GF-D8 (cell line): ENCODE measurements at places on chromosomes 3 and 15.

- DNase-seq = no peak
Observed at GRCh38 chr3:182331341-182331740, 462.0 kb upstream of the ATP11B start.

GRCh38 chr3:62134061-62134496 lies 239.3 kb downstream of the FEZF2 start:
- peak; percentile 52 for DNase-seq

- DNase-seq = no peak
Observed at GRCh38 chr3:129587566-129588210, 18.8 kb downstream of the PLXND1 start.

DNA sequence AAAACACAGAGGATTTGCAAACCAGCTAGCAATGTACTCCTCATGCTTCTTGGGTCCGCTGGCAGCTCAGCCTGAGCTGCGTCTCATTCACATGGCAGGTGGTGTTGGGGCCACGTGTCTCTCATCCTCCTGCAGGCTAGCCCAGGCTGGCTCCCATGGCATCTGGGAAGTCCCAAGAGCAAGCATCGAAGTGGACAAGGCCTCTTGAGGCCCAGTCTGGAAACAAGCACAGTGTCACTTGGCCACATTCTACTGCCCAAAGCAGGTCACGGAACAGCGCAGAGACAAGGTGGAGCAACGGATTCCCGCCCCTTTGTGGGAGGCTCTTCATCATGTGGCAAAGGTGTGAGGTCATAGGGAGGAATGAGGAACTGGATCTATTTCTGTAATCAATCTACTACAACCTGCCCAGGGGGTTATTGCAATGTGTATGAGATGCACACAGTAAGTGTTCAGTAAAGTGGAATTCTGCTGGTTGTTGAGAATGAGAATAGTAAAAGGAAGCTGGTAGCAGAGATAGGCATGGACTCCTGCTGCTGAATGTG lies 128.3 kb downstream of the TPRA1 start:
- no peak for DNase-seq

GRCh38 chr3:30024466-30024865 lies 581.9 kb upstream of the TGFBR2 start:
- DNase-seq = no peak

- no peak for DNase-seq
Observed at GRCh38 chr3:126064627-126065258, 19.2 kb downstream of the SLC41A3 start.

DNA sequence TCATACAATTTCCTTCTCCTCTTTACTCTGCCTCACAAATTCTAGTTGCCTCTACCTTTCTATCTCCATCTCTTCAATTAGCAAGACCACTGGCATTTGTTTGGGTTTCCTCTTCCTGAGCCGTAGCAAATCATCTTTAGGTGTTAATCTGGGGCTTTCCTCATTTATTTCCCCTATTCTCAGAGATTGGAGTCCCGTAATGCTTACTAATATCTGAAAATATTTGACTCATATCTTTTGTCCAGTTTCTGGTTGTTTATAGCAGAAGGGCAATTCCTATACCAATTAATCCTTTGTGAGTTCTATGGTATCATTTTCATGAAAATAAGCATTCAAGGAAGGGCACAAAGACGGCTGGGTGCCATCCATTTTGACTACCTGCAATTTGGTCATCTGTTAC lies 103.7 kb downstream of the NR2E3 start:
- no peak for DNase-seq

- no peak for DNase-seq
Observed at GRCh38 chr3:197338586-197338985, 40.2 kb upstream of the DLG1 start.

- DNase-seq = no peak
Observed at GRCh38 chr3:15356176-15356575, 23.8 kb upstream of the SH3BP5 start.

GRCh38 chr3:141343865-141344271 lies 24.4 kb upstream of the ZBTB38 start:
- DNase-seq = no peak

DNA sequence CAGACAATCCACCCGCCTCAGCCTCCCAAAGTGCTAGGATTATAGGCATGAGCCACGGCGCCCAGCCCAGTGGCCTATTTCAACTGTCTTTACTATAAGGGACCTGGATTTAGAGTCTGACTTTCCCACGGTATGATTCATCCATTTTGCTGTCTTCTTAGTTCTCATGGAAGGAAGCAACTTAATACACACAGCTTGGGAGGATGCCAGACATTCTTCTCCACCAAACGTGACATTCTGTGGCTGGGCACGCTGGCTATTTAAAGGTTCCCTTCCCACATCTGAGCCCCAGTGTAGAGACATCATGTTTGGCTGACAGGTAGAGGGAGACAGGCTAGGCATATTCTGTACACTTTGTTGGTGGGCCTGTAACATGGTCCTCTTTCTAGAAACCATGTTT lies 26.2 kb downstream of the FAM43A start:
- no peak for DNase-seq

DNA sequence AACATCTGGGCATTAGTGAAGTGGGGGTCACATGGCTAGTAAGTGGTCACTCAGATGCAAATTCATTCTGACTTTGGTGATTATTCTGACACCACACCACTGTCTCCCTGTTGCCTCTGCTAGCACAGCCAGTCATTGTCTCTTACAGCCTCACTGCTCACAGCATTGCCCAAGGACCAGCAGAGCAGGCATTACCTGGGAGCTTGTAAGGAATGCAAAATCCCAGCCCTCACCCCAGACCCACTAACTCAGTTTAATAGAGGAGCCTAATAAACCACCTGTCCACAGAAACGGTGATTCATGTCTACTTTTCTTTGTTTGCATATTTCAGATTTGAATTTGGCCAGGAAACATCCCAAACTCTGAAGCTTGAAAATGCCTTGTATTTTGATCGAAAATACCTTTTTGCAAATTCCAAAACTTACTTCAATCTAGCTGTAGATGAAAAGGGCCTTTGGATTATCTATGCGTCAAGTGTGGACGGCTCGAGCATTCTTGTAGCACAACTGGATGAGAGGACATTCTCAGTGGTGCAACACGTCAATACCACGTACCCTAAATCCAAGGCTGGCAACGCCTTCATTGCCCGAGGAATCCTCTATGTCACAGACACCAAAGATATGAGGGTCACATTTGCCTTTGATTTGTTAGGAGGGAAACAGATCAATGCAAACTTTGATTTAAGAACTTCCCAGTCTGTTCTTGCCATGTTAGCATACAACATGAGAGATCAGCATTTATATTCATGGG lies 62.7 kb downstream of the GLDN start:
- no peak for DNase-seq

DNA sequence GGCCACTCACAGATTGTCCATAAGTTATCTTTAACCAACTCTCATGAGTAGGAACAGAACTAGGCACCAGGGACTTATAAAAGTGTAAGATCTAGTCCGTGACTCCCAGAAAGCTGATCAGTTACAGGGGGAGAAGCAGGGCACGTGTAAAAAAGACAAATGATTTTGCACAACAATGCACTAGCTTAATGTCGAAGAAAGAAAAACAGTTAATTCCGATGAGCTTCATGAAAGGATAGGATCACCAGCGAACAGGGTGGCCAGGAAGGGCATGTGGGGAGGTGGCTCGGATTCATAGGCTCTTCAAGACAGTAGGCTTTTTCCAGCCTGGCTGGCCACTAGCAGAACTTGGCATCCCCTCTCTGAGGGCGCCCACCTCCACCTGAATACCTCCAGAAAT lies 90.0 kb downstream of the IL5RA start:
- no peak for DNase-seq

- no peak for DNase-seq
Observed at GRCh38 chr3:278300-279064, 81.9 kb downstream of the CHL1 start.

GRCh38 chr3:129585949-129586657 lies 20.4 kb downstream of the PLXND1 start:
- DNase-seq = no peak

GRCh38 chr15:83200162-83200561 lies 7.5 kb downstream of the HDGFL3 start:
- DNase-seq = no peak

DNA sequence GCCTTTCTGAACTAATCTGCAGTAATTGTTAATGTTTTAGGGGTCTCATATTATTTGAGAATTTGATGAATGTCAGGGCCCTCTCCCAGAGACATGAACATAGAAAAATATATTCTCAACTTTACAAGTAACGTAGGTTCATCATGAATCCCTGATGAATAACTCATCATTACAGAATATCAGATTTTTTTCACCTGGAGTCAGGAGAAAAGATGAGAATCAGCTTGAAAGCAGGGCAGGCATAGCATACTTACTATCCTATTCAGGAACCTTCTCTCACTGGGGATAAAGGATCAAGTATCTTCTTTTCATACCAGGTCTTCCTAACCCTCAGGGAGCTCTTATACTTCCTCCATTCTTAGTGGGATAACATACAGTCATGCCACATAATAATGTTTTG lies 552.6 kb upstream of the TBL1XR1 start:
- DNase-seq = no peak

DNA sequence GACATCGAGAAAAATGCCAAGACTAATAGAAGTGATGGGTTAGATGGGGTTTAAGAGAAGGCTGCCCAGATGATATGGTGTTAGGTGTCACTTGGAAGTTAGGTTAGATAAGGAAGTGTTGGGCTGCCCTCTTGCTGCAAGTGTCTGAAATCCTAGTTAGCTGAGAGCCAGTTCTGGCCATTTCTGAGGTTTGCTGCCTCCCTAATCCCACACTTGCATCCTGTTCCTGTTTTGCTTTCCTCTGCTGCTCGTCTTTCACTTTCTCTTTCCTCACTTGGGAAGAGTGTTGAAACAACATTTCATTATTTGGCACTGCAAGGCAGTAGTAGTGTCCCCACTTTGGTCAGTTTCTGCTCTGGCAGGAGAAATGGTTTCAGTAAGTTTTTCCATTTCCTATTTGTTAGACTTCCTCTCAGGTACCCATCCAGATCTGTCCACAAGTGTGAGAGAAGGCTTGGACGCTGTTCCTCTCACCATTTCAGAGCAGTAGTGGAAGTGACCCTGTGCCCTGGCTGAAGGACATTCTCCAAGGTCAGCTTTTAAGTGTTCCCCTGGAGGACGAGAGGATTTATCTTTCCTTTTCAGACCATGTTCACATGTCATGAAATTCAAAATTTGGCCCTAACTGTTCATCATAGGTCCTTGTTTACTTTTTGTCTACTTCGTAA lies 93.3 kb downstream of the ADAMTSL3 start:
- DNase-seq = no peak

- DNase-seq = no peak
Observed at GRCh38 chr3:52763466-52763865, 7.3 kb downstream of the NEK4 start.

DNA sequence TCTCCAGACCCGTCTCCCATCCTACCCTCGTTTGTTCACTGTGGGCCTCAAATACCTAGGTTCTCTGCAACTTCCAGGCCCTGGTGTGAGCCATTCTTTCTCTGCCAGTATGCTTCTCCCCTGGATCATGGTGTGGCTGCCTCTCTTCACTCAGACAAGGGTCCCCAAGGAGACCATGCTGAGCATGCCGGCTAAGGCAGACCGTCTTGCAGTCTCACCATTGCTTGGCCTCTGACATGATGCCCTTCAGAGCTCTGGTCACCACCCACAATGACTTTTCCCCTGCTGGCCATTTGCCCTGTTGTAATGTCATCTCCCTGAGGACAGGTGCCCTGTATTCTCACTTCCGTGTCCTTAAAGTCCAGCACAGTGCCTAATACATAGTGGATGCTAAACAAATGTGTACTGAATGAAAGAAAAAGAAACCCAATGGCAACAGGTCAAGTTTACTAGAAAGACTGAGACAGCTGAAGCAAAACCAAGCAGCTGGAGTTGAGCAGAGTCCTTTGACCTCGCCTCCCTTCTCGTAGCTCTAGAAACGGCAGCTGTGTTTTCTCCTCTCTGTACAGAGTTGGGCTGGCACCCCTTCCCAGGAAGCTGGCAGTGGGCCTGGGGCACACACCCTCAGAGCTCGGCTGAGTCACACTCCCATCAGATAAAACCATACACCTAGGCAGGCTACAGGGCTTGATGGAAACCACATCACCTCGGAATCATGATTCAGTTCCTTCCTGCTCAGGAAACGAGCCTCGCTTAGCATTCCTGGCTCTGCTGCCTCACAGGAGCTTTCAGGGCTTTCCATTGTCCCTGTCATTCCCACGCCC lies 8.6 kb downstream of the TLR9 start:
- peak; percentile 49 for DNase-seq

DNA sequence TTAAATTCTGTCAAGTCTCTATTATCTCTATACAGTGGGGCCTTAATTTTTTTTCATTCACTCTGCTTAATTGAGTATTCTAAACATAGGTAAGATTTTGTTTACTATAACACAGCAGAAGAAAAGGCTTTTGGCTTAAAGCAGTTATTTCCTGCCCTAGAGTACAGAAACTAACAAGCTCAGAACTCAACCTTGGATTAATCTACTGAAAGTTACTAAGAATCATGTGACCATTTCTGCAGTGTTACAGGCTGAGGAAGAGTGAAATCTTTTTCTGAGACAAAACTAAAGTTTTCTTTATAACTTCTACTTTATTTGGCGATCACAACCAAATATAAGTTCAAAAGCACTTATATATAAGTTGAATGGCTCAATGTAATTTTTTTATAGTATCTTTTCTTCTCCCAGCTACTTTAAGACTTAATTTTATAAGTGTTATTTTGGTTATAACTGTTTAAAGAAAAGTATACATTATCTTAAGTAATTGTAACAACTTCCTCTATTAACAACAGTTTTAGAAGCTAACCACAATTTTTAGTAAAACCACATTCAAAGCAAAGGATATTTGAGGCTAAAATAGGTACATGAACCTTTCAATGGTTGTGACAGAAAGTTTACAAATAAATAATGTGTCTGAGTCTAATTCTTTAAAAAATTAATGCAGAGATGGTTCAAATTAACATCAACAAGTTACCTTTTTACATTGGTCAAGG lies 240.6 kb upstream of the NAALADL2 start:
- DNase-seq = no peak

GRCh38 chr3:159825216-159825854 lies 163.3 kb upstream of the IL12A start:
- DNase-seq = no peak

GRCh38 chr3:129040039-129040336 lies 20.6 kb upstream of the GP9 start:
- DNase-seq = no peak

DNA sequence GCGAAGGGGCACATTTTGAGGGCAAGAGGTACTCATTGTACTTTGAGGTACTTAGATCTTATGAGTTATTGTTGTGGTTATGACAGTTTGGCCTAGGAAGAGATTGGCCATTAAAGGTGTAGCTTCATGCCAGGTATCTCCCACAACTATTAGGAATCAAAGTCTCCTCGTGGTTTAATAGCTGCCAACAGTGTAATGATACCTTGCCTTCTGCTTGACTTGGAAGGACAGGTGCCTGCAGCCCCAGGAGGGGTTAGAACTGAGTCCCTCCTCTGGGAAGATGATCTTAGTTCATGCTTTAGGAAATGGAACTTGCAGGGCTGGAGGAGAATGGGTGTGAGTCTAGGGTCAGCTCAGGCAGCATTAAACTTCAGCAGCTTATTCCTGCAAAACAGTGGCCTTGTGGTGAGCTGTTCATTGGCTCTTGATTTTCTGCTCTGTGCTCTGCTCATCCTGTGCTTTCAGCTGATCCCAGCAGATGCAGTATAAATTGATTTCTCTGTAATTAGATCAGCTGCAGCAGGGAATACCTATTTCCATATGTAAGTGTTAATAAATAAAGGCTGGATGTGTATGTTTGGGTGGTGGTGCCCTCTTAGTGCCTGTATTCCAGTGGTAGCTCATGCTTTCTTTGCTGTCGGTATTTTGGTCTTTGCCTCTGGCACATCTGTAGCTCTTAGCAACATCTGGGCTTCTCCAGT lies 40.5 kb downstream of the ZNF609 start:
- DNase-seq = no peak

- DNase-seq = no peak
Observed at GRCh38 chr3:183281126-183281797, 28.2 kb downstream of the B3GNT5 start.

GRCh38 chr15:90697175-90697574 lies 20.0 kb upstream of the BLM start:
- no peak for DNase-seq
